ENCODE measurements at places on chromosomes 2 and 18. TPM values are rescaled to one million over a fixed set of nuclear protein-coding genes. Genes with fewer than 3 reads are reported as not detected.

IL1A gene
- polyA plus RNA-seq = not detected

PARD6G gene
- 4.9 TPM for polyA plus RNA-seq

HEATR5B gene
- 5.5 TPM for polyA plus RNA-seq

GRCh38 chr2:189858291-189858690 is 74.0 kb downstream of the PMS1 start:
- H3K36me3 ChIP-seq = peaks cover 15% of the 10 kb centered on the region
- no peaks in the 10 kb centered on the region for H3K27me3 ChIP-seq
- H3K4me3 ChIP-seq = no peak overlapping the region
- no peak overlapping the region for H3K27ac ChIP-seq
- DNase-seq = no peak
- H3K4me1 ChIP-seq = no peaks in the 10 kb centered on the region
